Left lung (tissue), 14 donors: ENCODE measurements at places on chromosomes 5 and 9. TPM values are rescaled to one million over a fixed set of nuclear protein-coding genes. Genes with fewer than 3 reads are reported as not detected.

- no peak overlapping the region for H3K27ac ChIP-seq
- no peak for DNase-seq
- no peaks in the 10 kb centered on the region for H3K27me3 ChIP-seq
- H3K4me1 ChIP-seq, result peaks cover 27% of the 10 kb centered on the region
- H3K4me3 ChIP-seq, result no peak overlapping the region
- no peaks in the 10 kb centered on the region for H3K36me3 ChIP-seq
Measured at GRCh38 chr9:127523312-127523851, 72.1 kb downstream of the LRSAM1 start.

- no peak overlapping the region for H3K4me3 ChIP-seq
- peaks cover 20% of the 10 kb centered on the region for H3K27me3 ChIP-seq
- H3K36me3 ChIP-seq, result no peaks in the 10 kb centered on the region
- no peak overlapping the region for H3K27ac ChIP-seq
- no peak for DNase-seq
Measured at GRCh38 chr5:136226401-136226800, 33.4 kb upstream of the SMIM32 start.

- peak overlapping the region; percentile 60 for H3K27ac ChIP-seq
- peak; percentile 45 for DNase-seq
- H3K4me3 ChIP-seq, result no peak overlapping the region
- H3K4me1 ChIP-seq, result no peaks in the 10 kb centered on the region
- no peaks in the 10 kb centered on the region for H3K27me3 ChIP-seq
- no peaks in the 10 kb centered on the region for H3K36me3 ChIP-seq
Measured at GRCh38 chr9:93051680-93052089, 6.8 kb upstream of the SUSD3 start.

DNA sequence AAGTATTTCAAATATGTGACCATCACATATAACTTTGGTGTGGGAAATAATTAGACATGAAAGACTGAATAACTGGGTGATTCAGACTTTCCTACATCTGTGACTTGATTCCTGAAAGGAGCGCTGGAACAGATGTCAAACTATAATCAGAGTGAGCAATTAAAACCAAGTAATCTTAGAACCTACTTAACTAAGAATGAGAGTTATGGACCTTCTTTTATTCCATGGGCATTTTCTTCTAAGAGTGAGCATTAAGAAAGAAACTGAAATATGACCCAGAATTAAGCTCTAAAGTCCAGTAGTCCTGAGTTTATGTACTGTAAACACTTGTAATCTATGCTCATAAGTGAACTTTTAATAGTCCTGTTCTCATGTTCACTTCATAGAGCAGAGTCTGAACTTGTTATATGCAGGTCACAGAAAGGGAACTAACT, 68.4 kb downstream of the PAM start:
- H3K4me1 ChIP-seq, result no peaks in the 10 kb centered on the region
- no peaks in the 10 kb centered on the region for H3K36me3 ChIP-seq
- no peaks in the 10 kb centered on the region for H3K27me3 ChIP-seq

- no peaks in the 10 kb centered on the region for H3K36me3 ChIP-seq
- no peak overlapping the region for H3K27ac ChIP-seq
- no peaks in the 10 kb centered on the region for H3K4me1 ChIP-seq
Measured at GRCh38 chr9:132114102-132114707, 34.5 kb upstream of the MED27 start.

- H3K27ac ChIP-seq, result no peak overlapping the region
- no peak for DNase-seq
- no peaks in the 10 kb centered on the region for H3K36me3 ChIP-seq
- no peak overlapping the region for H3K4me3 ChIP-seq
Measured at GRCh38 chr9:89740722-89741121, 135.9 kb downstream of the GADD45G start.

DNA sequence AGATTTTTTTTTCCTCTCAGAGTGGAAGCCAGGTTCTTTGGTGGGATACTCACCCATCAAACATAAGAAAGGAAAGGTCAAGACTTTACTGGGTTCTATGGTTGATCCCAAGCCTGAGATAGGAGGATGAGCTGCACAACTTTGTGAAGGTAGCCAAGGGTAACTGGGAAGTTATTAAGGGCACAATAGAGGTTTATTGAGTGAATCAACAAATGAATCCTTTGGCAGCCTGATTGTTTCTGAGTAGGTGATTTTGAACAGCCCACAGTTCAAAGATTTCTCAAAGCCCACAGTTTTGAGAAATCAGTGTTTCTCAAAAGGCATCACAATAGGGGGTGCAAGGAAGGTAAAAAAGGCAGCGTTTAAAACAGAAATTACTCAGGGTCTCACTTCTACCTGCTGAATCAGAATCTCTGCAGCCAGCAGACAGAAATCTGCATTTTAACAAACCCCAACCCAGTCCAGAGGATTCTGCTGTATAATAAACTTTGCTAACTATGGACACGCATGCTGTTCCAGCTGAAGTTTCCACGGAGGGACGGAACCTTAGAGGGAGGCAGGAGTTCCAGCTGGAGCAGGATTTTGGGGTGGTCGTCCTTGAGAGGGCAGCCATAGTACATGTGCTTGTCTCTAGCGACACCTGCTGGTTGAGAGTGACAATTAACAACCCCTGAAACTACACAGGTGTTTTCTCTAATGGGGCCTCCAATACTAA, 32.7 kb upstream of the FSD1L start:
- H3K36me3 ChIP-seq, result no peaks in the 10 kb centered on the region
- DNase-seq, result peak; percentile 62
- H3K27me3 ChIP-seq, result no peaks in the 10 kb centered on the region
- H3K4me3 ChIP-seq, result no peak overlapping the region
- H3K27ac ChIP-seq, result no peak overlapping the region

GRCh38 chr9:79477955-79478771, 93.6 kb upstream of the TLE4 start:
- no peak overlapping the region for H3K27ac ChIP-seq
- DNase-seq, result peak; percentile 11
- no peaks in the 10 kb centered on the region for H3K4me1 ChIP-seq
- no peak overlapping the region for H3K4me3 ChIP-seq

WASHC1 gene
- 10.5 TPM for total RNA-seq

GABBR2 gene
- total RNA-seq, result 0.41 TPM

GLDC gene
- 3.0 TPM for total RNA-seq

FCN2 gene
- not detected for total RNA-seq

F2R gene
- 29.4 TPM for total RNA-seq
